Activated CD4-positive, alpha-beta T cell treated with anti-CD3 and anti-CD28 coated beads, Interleukin-2, amount 50 U/mL, for 24 hours (primary cell): ENCODE measurements at places on chromosomes 12 and 14.
A peak's percentile ranks its signal among the peaks of the same experiment; 100 is the strongest.

GRCh38 chr12:1435456-1435855, 158.9 kb downstream of the FBXL14 start:
- DNase-seq = no peak

DNA sequence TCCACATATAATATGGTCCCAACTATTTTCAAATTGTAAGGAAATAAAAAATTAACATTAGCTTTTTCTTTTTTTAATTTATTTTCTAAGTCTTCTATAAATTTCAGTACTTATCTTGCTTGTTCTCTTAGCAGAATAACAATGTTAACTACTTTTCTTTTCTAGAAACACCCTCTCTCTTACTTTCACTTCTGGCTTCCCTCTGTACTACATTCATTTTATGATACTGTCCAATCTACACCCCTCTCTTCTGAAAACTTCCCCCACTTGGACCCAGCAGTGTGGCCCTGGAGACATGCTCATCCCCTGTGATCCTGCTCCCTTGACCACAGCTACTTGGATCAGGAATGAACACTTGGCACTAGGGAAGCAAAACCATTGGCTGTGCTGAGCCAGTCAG, 15.7 kb downstream of the SGPP1 start:
- DNase-seq = no peak

GRCh38 chr12:67774983-67775587, 126.5 kb downstream of the DYRK2 start:
- no peak for DNase-seq

DNA sequence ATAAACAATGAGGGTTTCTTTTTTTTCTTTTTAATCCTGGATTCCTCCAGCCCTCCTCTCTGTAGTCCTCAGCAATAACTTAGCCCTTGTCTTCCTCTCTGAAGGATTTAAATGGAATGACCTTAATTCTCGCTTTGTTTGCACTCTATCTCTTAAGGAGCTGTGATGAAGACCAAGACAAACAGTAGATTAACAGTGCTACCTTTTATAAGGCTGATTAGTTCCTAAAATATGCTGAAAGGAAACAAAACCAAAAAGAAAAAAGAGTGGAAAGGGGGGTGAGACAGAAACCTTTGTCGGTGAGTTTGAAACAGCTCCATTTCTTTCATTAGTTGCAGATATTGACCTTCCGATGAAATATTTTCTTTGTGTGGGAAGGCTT, 38.7 kb upstream of the PTCSC3 start:
- DNase-seq = no peak

- DNase-seq = no peak
Observed at GRCh38 chr14:36986407-36986806, 186.0 kb downstream of the SLC25A21 start.

DNA sequence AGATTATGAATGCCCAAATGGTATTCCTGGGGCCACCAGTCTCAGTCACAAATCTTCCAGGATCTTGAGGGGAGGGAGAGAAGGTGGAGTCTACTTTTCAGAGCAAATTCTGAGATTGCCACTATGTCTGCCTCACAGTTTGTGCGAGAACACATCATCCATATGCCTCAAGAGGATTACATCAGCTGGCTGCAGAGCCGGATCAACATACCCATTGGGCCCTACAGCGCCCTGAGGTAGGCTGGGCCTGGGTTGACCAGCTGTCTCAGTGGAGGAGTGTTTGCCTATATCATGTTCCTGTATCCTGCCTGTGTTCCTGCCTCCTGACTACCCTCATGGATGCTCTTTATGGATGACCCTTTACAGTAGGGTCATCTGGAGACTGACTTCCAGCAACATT, 53.1 kb upstream of the TMEM233 start:
- DNase-seq = no peak

GRCh38 chr12:112710414-112710813, 81.1 kb upstream of the RPH3A start:
- DNase-seq = no peak

- DNase-seq = no peak
Observed at GRCh38 chr14:103686831-103687485, 28.3 kb downstream of the XRCC3 start.

GRCh38 chr12:34406996-34407300, 384.7 kb downstream of the ALG10 start:
- no peak for DNase-seq

GRCh38 chr12:123131291-123131832, 19.5 kb downstream of the PITPNM2 start:
- no peak for DNase-seq

DNA sequence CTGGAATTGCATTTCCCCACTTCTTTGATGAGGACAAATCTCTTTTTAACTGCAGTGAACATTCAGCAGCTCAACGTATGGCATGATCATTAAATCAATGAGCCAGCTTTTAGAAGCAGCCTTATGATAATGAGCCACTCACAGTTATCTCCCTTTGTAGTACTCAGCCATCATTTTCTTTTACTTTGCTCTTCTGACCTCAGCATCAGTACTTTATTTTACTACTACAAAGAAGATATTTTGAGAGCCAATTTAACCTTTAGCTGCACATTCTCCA, 250.0 kb upstream of the CLEC14A start:
- DNase-seq = no peak

DNA sequence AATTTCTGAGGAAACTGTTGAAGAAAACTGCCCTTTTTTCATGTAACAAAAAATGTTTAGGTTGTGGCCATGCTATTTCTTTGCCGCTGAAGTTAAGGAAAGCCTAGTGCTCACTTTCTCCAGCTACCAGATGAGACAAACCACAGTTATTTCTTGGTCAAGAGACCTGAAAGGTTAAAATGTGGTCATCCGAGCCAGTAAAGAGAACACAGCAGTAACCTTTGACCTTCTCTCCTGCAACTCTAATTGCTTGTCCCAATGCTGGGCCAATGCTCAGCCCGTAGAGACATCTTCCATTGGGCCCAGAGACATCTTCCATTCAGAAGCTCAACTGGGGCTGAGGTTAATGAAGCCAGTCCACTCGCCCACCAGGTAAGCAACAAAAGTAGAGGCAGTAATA, 109.8 kb upstream of the CPSF6 start:
- DNase-seq = no peak

DNA sequence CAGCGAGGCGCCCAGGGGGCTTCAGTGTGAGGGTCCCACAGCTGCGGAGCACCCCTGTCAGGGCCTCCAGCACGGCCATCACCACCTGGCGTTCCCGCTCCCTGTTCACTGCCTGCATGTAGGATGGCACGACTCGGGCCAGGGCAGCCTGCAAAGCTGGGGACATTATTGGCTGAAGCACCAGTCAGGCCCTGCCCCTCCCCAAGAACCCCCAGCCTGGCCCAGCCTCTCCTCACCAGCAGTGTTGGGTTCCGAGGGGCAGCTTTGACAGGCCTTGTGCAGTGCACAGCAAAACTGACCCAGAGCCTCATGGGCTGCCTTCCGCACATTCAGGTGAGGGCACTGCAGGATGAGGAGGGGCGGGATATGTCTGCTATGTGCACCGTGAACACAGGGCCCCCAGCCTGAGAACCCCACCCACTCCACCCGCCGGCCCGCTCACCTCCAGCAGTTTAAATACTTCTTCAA, 5.6 kb downstream of the IPO4 start:
- DNase-seq = no peak

DNA sequence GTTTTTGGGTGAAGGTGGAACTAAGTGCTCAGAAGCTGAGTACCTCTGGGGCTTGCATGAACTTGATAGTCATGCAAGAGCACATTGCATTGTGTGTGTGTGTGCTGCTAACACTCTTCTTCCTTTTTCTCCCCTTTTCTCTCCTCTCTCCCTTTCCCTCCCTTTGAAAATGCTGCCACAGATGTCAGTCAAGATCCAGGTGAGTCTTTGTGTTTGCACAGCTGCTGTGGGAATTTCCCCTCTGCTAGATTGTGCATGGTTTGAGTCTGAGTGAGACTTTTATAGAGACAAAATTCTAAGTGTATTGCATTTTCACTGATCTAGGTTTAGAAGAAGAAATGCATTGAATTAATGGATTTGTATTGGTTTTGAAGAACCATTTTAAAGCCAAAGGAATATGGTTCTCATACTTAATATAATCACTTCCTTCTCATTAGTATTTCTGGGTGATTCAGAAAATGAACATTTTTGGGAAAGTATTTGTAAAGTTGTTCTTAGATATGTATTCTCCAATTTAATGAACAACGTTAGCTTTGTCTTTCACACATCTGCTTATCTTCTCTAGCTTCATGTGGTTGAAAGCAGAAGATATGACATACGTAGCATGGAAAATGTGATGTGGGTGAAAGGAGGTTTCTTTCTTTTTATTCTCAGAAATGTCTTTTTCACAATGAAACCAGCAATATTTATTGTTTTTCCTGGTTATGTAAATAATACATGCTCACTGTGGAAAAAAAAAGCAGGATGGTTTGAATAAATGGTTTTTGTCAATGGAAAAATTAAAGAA, 108.5 kb downstream of the NRXN3 start:
- no peak for DNase-seq

GRCh38 chr12:127179176-127179575, 1087.8 kb upstream of the TMEM132C start:
- no peak for DNase-seq

- DNase-seq = no peak
Observed at GRCh38 chr14:103529383-103530365, 678 bp downstream of the TRMT61A start.

GRCh38 chr12:107310621-107311020, 217.3 kb upstream of the CRY1 start:
- DNase-seq = no peak

DNA sequence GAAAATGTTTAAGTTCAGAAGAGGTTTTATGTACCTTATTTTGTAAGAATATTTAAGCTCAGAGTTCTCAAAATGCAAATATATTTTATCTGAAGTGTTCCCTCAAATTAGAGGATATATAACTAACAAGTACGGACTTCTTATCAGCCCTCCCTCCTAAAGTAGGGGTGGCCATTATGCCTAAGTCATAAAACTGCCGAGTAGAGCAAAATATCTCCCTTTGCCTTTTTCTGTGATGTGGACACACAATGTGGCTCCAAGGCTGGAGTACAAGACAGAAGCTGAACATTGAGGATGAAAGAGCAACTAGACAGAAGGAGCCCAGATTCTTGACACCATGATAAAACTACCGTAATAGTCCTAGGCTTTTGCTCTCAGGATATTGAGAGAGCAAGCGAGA, 120.9 kb downstream of the MED13L start:
- no peak for DNase-seq

- DNase-seq = no peak
Observed at GRCh38 chr14:67137744-67138371, 51.4 kb upstream of the GARIN2 start.

DNA sequence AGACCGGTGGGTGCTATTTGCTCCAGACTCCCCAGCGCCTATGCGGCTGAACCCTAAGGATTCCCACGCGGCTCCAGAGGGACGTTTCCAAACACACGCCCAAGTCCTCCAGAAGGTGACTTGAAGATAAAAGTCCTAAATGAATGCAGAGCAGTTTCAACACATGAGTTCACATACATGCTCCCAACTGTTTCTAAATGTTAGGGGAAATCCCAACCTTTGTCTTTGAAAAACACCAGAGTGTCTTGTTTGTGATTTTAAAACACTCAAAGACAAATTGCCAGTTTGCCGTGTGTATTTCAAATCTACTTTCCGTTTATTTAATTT, 252.9 kb upstream of the SFSWAP start:
- DNase-seq = no peak

DNA sequence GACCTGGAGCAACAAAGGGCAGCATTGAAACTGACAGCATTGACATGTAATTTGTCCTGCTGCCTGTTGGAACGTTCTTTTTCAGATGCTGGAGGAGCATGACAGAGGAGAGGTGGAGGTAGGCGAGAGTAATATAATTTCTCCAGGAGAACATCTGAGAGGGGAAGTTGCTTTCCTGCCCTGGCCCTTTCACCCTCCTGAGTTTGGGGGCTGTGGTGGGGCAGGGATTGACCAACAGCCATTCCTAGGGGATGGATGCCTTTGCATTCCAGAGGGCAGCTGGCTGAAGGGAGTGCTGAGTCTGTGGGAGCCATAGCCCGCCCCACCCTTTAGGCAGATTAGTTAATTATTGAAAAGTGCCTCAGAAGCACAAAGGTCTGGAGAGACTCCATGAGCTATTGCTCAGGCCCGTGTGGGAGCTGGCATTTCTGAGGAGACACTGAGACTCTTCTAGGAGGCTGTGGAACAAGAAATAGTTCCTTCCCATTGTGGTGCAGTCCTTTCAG, 73.5 kb downstream of the ARF6 start:
- no peak for DNase-seq

DNA sequence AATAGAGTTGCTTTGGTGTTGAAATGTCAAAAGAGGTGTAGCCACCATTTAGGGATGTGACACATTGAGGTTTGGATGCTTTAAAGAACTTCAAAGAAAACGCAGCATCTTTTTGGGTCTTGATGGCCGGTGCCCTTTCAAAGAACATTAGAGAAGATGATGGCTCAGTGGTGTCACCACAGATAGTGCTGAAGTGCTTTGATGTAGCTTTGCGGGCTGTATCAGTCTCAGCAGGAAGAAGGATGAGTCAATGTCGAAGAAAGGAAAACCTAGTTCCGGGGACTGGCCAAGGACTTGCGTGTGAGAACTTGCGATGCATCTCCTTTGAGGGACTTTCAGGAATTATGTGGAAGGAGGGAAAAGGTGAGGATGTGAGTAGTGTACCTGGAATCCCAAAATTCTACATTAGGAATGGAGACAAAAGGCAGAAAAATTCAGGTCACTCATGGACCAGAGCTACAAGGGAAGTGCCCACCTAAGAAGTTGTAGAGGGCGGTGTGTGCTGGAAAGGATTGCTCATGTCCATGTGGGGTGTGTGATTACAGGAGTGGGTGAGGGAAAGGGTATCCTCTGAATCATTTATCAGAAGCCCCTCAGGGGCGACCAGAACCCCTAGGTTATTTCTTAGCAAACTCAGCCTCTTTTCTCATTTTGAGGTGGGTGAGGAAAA, 39.7 kb upstream of the GZMB start:
- peak; percentile 66 for DNase-seq

DNA sequence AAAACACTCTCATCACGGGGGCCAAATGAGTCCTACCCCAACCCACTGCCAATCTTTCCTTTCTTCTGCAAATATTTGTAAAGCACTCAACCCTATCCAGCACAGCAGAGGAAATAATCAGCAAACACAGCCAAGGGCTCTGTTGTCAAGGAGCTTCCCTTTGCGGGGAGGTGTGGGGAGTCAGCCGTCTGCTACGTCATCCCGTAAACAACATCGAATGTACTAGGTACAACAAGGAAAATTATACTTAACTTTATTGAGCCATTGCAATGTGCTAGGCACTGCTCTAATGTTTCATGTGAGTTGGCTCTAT, 22.8 kb downstream of the TMEM63C start:
- DNase-seq = no peak

DNA sequence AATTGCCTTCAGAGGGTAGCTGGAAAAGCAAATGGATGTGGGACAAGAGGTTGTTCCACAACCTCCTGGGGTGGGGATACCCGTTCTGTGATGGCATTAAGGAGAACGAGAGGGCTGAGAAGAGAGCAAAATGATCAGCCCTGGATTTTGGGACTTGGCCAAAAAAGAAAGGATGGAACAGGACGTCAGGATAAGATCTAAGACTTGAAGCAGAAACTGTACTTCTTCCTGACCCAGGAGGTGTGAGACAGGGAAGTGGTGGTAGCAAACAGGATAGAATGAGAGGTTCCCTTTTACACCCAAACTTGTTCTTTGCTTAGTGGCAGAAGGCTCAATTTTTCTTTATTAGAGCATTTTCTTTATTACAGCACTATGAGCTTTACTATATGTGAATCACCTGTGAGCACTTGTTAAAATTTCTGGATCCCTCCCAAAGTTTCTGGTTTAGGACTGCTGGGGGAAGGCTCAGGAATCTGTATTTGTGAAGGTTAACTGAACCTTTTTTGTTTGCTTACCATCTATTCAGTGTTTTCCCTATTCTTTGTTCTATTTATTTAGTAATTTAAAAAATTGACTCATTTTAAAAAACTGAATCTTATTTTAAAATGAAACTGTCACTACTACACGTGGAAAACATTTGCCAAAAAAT, 59.2 kb downstream of the ERC1 start:
- DNase-seq = no peak
